ENCODE measurements at places on chromosomes 5 and 9. TPM values are rescaled to one million over a fixed set of nuclear protein-coding genes. Genes with fewer than 3 reads are reported as not detected.

DNA sequence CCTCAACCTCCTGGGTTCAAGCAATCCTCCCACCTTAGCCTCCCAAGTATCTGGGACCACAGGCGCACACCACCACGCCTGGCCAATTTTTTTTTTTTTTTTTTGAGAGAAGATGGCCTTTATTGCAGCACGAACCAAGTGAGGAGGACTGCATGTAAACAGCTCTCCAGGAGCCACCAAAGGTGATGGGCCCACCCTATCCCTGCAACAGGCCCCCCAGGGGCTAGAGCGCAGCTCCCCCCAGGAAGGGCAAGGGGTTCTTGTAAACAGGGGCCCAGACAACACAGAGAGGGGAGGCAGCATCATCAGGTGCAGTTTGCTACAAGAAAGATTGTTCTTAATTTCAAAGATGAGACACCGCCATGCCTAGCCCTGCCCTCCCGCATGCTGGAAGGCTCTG is 12.6 kb upstream of the EGR1 start:
- DNase-seq: no peak

Gene EGFLAM
- total RNA-seq: not detected

GRCh38 chr5:43416803-43417394 is 4.7 kb upstream of the CCL28 start:
- DNase-seq: peak; percentile 38

GRCh38 chr5:5705010-5705409 is 282.5 kb downstream of the ICE1 start:
- DNase-seq: no peak

DNA sequence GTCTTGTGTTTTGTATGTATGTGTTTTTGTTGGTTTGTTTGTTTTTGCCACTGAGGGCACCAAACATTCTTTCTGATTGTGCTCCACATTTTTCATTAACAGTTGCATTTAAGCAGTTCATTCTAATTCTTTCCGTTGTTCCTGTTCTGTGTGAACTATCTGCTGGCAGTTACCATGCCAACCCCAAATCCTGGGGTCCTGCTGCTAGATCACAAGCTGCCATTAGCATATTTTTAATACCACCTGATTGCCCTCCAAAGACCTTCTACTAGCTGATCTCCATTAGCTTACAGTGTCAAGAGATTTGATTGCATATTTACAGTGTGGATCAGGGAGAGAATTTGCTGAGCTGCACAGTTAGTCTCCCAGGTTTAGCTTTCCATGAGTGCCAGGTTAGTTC is 40.6 kb upstream of the STARD4 start:
- DNase-seq: no peak

Gene CFAP77
- not detected for total RNA-seq

Gene ECPAS
- 142 TPM for total RNA-seq

Gene FOXI1
- not detected for total RNA-seq

Gene SAPCD2
- total RNA-seq: 53.2 TPM

GRCh38 chr5:27963050-27963783 is 924.8 kb upstream of the CDH9 start:
- no peak for DNase-seq

GRCh38 chr9:15867988-15868387 is 315.1 kb downstream of the CCDC171 start:
- DNase-seq: no peak

DNA sequence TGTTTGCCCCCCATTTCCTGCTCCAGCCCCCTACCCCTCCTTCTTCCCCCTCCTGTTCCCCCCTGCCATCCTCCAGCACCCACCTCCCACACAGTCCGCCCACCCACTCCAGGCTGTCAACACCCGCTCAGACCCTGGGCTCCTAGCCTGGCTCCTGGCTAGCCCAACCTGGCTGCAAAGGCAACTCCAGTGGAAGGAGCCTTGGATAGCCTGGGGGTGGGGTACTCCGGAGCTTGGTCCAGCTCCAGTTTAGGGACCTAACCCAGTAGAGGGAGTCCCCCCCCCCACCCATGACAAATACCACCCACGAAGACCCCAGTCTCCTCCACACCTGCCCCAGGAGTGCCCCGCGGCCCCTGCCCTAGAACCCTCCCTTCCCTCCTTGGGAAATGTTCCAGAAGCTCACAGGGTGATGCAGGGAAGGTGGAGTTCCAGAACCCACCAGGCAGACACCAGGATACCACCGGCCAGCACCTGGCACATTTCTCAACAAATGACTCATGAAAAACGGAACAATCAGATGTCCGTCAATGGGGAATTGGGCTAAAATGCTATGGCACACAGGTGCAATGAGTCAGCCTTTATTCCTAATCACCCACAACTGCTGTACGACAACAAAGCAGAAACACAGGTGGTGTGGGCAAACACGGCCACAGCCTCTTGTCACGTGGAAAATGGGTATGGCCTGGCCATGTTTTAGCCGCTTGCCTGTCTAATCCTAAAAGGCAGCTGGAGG is 901 bp upstream of the SLC12A7 start:
- no peak for DNase-seq

DNA sequence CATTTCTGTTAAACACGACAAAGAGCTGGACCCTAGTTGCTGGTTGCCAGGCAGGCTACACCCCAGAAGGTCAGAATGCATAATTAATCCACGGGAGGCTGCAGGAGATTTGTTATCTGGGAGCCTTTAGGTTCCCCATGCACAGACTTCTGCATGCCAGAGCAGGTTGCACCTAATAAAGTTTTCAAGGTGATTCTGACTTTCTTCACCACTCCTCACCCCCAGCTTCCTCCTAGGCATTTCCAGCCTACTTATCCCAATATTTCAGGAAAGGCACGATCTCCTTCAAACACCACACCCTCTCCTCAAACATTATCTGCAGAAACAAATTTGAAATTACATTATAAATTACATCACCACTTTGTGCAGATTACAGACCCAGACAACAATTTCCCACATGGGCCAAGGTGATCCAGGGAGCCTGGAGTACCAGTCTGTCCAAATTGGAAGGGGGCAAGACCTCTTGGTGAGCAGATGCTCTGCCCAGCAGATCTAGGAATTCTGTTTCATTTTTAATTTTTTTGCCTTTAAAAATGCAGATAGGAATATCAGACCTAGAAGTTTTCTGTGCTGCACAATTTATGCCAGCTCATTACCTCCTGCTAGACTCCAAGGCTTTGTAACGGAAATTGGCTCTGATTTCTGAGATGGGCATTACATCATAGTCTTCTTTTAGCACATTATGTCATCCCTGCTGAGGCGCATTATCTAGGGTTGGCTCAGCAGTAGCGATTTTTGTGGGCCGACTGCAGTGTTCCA is 363.4 kb upstream of the SLC30A5 start:
- no peak for DNase-seq

Gene CFAP90
- not detected for total RNA-seq

- DNase-seq: no peak
These were observed 46.2 kb downstream of the GALNT10 start for GRCh38 chr5:154236536-154237375.

- peak; percentile 66 for DNase-seq
These were observed 15.4 kb upstream of the NPR2 start for GRCh38 chr9:35776018-35776417.

DNA sequence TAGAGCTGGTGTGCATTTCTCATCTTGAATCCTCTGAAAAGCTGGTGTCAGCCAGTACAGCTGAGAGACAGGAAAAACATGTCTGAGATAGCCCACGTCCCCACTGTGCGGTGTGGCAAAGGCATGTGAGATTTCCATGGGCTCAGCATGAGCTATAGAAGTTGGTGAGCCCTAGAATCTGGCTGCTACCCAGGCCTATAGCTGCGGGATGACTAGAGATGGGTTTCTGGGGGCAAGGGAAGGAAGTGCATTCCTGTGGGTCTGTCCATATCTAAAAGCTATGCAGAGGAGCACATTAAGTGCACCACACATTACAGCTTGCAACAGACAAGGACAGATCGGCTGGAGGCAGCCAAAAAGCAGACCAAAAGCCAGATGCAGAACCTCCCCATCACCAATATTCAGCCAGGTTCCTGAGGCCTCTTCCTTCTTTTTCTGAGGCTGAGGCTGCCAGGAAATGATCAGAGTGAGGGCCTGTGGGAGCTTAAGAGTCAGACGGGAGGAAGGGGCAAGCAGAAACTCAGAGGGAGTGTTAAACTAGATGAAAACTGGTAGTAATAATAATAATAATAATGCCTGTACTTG is 55.8 kb upstream of the RANBP3L start:
- DNase-seq: no peak

Gene TMEM215
- not detected for total RNA-seq

- DNase-seq: no peak
These were observed 40.4 kb downstream of the COL5A1 start for GRCh38 chr9:134682026-134682425.

- DNase-seq: no peak
These were observed 1944.6 kb upstream of the WWC1 start for GRCh38 chr5:166346726-166347374.

DNA sequence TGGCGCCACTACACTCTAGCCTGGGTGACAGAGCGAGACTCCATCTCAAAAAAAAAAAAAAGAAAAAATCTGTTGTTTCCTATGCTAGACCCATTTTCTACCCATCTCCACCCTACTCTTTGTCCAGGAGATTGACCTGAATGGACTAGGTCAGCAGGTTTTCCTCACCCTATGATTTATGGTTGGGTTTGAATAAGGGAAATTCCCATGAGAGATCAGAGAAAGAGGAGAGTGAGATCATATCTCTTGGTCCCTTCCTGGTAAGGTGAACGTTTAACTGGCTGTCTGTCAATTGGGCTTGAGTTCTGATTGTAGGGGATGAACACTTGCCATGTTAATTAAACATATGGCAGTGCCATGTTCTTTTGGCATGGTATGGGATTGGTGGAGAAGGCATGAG is 387.4 kb downstream of the MAN2A1 start:
- no peak for DNase-seq

GRCh38 chr5:169286572-169287300 is 14.2 kb downstream of the SLIT3 start:
- no peak for DNase-seq

Gene FRRS1L
- not detected for total RNA-seq

DNA sequence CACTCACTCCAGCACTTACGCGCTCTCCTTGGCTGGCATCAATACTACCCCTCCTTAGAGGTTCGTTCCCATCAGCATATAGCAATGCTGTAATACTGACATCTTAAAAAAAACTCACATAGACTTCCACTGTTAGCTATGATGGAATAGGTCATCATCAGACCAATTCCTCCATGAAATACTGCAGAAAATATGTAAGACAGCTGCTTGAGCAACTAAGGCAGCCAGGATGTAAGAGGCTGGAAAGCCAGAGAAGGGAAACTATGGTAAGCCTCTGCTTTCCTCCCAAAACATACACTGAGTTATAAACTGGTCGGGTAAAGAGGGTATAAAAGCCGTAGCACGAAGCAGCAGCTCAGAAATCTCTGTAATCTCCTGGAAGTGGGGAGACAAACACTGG is 33.5 kb downstream of the AUH start:
- no peak for DNase-seq

Gene ENTR1
- total RNA-seq: 116 TPM

DNA sequence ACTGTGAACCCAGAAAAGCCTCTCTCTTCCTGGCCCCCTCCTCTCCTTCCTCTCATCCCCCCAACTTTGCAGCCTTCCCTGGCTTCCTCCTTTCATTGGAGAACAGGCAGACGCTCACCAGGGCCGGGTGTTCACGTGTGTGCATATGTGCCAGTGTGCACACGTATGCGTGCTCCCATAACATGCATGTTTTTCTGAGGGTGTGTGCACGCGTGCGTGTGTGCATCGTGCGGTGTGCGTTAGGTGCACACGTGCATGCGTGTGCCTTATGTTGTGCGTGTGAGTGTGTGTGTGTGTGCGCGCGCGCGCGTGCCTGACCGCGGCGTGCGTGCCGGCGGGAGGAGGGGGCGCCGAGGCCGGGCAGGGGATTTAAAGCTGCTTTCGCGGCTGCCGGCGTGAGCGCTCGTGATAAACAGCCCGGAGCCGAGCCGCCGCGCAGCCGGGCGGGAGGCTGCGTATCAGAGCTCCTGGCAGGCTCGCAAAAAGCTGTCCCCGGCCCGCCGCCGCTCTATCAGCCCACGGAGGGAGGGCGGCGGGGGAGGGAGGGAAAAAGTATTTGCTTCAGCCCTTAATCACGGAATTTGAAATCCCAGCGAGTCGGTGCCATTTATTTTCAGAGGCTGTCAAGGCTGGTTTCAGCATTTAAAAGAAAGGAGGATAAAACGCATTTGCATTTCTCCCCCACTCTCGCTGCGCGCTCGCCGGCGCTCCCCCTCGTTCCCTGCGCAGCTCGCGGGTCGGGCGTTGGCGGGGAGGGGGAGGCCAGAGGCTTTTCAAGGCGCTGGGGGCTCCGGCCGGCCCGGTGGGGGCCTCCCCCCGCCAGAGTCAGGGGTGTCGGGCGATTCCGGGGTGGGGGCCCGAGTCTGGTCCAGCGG is 183.9 kb downstream of the C9orf50 start:
- DNase-seq: no peak

GRCh38 chr9:73923796-73924195 is 573.3 kb upstream of the RORB start:
- no peak for DNase-seq

- no peak for DNase-seq
These were observed 172.6 kb downstream of the RAPGEF6 start for GRCh38 chr5:131462454-131462853.

- DNase-seq: no peak
These were observed 715 bp upstream of the C5orf34 start for GRCh38 chr5:43515678-43516048.

- DNase-seq: no peak
These were observed 339.4 kb downstream of the ACTL7B start for GRCh38 chr9:108516391-108516790.

- DNase-seq: no peak
These were observed 122.3 kb upstream of the CCDC112 start for GRCh38 chr5:115418788-115419187.

Gene CDKN2B-AS1
- 35.3 TPM for total RNA-seq

GRCh38 chr5:1312993-1313833 is 18.3 kb upstream of the TERT start:
- DNase-seq: peak; percentile 68

GRCh38 chr5:143569722-143570567 is 166.5 kb upstream of the NR3C1 start:
- no peak for DNase-seq

DNA sequence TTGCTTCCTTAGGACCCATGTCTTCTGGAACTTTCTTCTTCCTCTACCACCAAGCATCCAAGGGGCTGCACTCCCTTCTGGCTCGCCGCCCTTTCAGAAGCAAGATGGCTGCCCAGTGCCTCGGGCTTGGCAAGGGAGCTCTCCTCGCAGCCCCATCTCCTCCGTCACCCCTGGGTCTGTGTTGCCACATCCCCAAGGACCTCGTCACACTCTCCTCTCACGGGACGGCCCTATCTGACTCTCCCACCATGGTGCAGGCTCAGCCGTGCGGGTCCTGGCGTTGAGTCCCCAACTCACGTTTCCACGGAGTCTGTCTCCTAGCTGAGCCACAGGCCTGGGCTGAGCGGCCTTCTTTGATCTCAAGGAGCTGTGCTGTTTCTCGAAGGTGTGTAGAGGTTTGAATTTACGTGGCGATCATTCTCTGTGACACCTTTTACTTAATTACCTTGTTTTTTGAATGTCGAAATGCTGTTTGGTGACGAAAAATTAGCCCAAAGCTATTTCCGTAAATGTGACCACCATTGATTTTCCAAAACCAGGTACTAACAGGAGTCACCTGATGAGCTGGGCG is 15.0 kb upstream of the SCGB3A1 start:
- DNase-seq: no peak

Data from Karpas-422 (cell line).